Stimulated activated CD8-positive, alpha-beta memory T cell treated with anti-CD3 and anti-CD28 coated beads, Interleukin-15, amount 100 ng/mL, for 48 hours (primary cell): ENCODE measurements at places on chromosomes 7 and 10.

DNA sequence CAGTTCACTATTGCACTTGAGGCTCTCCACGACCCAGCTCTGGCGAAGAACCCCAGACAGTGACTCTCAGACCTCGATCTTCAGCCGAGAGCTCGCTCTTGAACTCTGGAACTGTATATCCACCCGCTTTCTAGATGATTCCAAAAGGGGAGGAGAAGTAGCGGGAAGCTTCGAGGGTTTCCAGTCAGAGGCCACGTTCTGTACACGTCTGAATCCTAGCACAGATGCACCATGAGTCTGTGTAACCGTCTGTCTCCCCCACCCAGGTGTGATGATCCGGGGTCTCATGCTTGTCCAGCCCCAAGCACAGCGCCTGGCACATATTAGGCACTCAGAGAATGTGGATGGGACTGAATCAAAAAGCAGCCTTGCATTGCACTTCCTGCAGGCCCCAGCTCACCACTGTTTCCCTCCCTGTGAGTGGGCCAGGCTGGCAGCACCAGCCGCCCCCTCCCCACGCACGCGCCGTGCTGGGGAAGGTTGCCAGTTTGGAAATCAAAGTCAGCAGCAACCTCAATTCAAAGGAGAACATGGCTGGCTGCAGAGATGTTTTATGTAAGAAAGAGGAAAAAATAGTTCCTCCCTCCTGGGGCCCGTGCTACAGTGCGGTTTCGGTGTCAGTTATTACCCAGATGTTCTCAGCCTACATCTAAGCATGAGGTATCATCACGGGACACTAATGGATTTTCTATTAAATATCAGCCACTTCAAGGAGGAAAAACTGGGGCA lies 5.7 kb downstream of the GRID2IP start:
- DNase-seq = no peak

GRCh38 chr7:49703337-49703736 lies 70.1 kb upstream of the VWC2 start:
- no peak for DNase-seq

GRCh38 chr10:62244785-62245467 lies 23.7 kb downstream of the RTKN2 start:
- no peak for DNase-seq

- no peak for DNase-seq
These were observed 228.1 kb upstream of the STEAP1 start for GRCh38 chr7:89926194-89926593.

DNA sequence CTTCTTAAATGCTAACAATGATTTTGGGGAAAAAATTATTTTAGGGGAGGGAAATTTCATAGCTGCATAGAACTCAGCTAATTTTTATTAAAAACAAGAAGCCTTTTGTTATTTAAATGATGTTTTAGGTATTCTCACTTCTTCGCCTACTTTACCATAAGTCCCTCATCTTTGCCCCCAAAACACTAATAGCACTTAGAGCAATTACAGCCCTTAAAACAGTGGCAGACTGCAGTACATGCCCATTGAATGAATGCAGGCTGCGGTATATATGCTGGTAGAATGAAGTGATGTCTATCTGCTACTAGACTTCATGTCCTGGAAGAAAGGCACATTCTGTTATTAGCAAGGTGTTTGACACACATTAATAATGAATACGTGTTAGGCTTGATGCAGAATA lies 2.9 kb upstream of the SPAG6 start:
- no peak for DNase-seq

DNA sequence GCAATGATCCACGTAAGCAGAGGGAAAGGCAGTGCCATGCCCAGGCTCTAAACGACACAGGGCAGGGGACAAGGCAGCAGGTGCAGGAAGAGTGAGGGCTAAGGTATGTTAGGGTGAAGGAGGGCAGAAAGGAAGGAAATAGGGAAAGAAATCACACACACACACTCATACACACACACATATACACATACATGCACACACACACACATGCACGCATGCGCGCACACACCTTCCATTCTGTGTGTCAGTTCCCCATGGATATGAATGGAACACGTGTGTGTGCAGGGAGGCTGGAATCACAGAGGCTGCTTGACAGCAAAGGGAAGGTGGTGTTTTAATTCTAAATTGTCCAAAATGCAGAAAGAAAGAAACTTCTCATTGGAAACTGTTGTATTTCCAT lies 6.2 kb upstream of the PHYH start:
- DNase-seq = no peak

DNA sequence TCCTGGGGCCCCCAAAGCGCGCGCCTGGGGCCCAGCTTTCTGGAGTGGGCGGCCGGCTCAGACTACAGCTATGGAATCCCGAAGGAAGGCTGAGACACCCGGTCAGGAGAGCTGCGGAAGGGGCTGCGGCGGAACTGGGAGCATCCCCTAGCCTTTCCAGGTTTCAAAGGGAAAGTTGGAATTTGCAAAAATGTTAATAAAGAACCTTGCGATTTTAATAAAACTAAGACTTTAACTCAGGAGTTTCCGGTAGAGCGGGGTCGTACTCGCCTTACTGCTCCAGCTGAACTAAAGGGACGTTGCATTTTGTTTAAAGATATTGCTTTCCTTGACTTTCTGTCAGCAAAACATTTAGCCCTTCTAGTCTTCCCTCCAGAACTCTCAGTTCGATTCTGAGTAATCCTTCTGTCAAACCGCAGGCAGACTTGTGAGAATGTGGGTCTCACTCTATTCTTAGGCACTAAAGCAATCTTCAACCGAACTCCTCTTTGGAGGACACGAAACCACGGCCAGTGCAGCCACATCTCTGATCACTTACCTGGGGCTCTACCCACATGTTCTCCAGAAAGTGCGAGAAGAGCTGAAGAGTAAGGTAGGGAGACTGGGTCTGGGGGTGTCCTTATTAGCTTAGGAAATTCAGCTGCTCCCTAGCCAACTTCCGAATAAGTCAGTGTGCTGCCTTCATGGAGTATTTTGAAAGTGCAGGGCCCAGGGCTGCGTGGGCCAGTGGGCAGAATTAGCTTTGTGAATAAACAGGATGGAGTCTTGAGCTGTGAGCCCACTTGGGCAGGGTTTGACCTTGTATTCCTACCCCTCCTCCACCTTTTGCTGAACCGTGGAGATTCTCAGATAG lies 1.9 kb downstream of the CYP26A1 start:
- no peak for DNase-seq

- DNase-seq = no peak
These were observed 140.0 kb downstream of the ITGB8 start for GRCh38 chr7:20470726-20471125.

DNA sequence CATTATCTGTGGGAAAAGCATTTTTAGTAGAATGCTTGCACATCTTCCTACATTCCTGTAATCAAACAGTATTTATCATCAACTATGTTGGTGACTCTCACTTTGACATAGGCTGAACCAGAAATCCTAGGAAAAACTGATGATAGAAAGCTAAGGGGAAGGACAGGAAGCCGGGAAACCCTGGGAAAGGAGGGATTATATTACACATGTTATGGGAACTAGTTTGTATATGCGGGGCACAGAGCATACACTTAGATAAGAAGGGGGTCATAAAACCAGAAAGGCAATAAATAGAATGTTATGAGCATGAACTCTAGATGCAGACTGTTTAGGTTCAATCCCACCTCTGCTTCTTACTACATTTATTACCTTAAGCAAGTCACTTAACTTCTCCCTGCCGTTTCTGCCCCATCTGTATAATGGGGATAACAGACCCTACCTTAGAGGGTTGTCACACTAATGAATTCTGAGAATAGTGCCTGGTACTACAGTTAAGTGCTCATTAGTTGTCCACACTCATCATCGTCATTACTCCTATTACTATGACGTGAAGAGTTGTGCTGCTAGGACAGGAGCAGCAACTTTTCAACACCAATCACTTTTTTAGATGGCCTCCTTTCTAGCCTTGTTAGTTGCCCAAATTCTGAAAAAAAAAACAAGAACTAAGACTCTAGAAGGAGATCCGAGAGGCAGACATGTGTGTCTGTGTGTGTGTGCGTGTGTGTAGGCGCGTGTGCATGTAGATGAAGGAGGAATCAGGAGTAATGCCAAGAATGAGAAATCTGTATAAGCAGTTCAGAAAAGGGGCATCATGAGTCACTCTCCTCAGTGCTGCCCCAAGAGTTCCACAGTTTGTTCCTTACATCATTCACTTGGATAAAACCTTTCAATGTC lies 52.2 kb downstream of the KMT2C start:
- DNase-seq = no peak

- DNase-seq = no peak
These were observed 22.2 kb downstream of the CDNF start for GRCh38 chr10:14815681-14816080.

DNA sequence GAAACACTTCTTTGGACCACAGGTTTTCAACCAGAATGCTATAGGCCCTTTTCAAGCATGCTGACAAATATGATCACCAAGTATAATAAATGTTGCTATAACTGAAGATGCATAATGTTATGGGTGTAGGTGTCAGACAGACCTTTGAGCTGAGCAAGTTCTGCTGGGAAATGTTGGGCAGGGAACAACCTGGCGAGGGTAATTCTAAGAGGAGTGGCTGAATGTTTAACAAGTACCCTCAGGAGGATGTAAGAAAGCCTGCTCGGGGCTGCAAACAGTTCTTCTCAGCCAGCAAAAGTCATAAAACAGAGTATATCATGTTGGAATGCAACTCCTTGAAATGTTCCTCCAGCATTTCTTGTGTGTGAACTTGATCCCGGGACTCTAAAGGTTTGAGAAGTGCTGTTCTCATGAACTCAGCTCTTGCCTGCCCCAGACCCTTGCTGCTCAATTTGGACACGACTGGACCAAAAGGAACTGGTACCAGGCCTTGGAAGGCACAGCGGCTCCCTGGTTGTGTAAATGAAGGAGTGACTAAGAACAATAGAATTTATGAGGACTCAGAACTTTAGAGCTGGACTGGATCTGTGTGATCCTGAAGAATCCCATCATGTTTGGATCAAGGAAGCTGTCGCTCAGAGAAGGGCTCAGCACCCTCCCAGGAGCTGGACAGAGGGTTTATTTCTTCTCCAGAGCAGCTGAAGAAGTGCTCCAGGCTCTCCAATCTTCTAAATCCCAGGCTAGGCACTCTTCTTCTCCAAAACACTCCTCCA lies 143.2 kb upstream of the ANK3 start:
- DNase-seq = no peak

DNA sequence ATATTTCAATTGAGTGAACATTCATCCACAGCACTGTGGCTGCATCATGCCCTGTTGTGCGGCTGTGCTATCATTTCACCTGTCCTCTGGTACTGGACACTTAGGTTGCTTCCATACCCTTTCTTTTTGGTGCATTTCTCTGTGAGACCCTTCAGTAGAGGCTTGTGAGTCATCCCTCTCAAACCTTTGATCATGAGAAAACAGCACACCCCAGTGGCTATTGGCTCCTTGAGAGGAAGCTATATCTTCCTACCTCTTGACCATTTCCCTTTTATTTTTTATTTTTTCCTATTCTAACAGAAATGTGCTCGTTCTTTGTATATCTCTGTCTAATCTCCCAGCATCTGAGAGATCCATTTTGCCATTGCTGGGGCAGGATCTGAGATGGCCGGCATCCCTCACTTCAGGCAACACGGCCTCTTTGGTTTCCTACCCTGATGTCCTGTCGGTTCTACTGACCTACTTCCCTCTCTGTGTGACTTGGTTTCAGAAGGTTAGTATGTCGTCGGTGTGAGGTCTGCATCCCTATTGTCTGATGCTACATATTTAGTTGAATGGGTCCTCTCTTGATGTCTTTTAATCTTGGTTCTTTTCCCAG lies 23.8 kb upstream of the PIK3AP1 start:
- no peak for DNase-seq

- no peak for DNase-seq
These were observed 22.9 kb downstream of the CDK6 start for GRCh38 chr7:92813390-92814024.

DNA sequence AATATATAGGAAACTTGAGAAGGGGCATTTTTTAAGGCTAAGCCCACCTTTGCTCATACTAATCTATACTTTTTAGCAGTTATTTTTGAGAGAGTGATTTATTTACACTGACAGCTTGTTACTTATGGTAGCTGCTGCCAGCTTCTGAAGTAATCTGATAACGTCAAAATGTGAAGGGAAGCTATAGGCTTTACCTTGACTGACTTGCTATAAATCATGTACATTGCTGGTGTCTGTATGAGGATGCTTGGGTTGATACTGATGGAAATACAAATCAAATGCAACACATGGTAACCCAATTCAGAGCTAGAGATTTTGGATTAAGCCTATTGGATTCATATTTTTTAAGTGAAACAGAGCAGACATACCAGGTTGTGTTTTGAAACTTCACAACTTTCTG lies 299.4 kb downstream of the LRMDA start:
- DNase-seq = no peak

GRCh38 chr7:21941611-21942141 lies 4.0 kb downstream of the CDCA7L start:
- DNase-seq = no peak

- DNase-seq = no peak
These were observed 34.7 kb downstream of the ARL4A start for GRCh38 chr7:12722136-12722535.

- DNase-seq = no peak
These were observed 151.3 kb upstream of the ADO start for GRCh38 chr10:62653254-62653653.

GRCh38 chr10:49281461-49281860 lies 17.5 kb upstream of the C10orf71 start:
- no peak for DNase-seq

GRCh38 chr10:95243318-95243617 lies 47.5 kb downstream of the PDLIM1 start:
- DNase-seq = no peak

DNA sequence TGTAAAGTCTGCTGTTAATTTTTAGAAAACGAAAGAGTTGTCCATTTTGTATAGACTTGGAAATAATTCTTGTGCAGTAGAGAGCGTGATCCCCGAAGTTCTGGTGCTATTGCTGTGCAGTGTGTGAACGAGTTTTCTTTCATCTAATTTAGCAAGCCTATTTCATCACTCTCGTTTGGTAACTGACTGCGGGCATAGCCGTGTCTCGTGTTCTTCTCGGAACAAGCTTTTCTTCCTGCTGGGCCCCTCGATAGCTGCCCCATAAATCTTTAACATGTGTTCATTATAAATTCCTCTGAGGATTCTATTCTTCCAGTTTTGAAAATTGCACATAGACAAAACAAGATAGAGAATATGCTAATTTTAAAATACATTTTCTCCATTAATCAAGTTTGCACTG lies 622.0 kb upstream of the PFKP start:
- no peak for DNase-seq

- DNase-seq = no peak
These were observed 93.1 kb upstream of the EFCAB10 start for GRCh38 chr7:105674200-105674920.

- DNase-seq = no peak
These were observed 129.0 kb upstream of the ODAD2 start for GRCh38 chr10:28127881-28128280.

DNA sequence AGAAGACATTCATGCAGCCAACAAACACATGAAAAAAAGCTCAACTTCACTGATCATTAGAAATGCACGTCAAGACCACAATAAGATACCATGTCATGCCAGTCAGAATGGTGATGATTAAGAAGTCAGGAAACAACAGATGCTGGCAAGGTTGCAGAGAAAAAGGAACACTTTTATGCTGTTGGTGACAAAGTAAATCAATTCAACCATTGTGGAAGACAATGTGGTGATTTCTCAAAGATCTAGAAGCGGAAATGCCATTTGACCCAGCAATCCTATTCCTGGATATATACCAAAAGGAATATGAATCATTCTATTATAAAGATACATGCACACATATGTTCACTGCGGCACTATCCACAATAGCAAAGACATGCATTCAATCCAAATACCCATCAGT lies 77.6 kb downstream of the C10orf90 start:
- no peak for DNase-seq

- DNase-seq = no peak
These were observed 4.5 kb downstream of the SNCG start for GRCh38 chr10:86962981-86963310.

GRCh38 chr7:26305090-26305868 lies 13.6 kb downstream of the SNX10 start:
- no peak for DNase-seq
